Stimulated activated naive CD8-positive, alpha-beta T cell treated with anti-CD3 and anti-CD28 coated beads, Interleukin-15, amount 100 ng/mL, for 72 hours (primary cell): ENCODE measurements at places on chromosomes 1 and 21.
A peak's percentile ranks its signal among the peaks of the same experiment; 100 is the strongest.

DNA sequence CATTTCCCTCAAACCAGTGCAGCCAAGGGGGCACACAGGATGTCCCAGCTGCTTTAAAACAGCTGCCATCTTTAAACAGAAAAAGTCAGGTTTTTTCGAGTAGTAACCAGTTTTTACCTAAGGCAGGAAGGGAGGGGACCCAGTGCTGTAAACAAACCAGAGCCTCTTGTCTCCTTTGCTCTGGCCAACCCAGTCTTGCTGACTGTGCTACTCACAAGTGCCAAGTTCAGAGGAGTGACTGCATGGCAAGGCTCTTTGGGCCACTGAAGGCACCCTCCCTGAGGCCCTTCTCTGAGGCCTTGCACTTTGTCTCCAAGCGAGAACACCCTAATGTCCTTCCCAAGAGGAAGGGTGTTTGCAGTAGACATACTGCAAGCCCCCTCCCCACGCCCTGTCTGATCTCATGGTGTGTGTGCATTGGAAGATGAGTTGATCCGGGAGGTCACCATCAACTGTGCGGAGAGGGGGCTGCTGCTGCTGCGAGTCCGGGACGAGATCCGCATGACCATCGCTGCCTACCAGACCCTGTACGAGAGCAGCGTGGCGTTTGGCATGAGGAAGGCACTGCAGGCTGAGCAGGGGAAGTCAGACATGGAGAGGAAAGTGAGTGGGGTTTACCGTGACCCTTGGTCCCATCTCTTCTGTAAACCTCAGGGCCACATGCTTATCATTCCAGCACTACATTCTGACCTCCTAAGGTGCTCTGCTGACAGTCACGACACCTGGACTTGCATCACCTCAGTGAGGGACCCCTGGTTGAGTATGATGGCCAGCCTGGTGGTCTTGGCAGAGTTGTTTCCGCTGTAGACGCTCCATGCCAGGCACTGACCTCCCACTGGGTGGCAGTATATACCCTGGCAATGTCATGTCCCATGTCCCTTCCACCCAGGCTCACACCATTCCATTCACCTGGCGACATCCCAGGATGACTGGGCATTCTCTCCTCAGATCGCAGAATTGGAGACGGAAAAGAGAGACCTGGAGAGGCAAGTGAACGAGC, 4.7 kb downstream of the DNALI1 start:
- peak; percentile 43 for DNase-seq

GRCh38 chr1:187689129-187689528, 860.4 kb downstream of the PLA2G4A start:
- DNase-seq, result no peak

GRCh38 chr1:9909234-9910046, 629 bp downstream of the CTNNBIP1 start:
- peak; percentile 70 for DNase-seq

DNA sequence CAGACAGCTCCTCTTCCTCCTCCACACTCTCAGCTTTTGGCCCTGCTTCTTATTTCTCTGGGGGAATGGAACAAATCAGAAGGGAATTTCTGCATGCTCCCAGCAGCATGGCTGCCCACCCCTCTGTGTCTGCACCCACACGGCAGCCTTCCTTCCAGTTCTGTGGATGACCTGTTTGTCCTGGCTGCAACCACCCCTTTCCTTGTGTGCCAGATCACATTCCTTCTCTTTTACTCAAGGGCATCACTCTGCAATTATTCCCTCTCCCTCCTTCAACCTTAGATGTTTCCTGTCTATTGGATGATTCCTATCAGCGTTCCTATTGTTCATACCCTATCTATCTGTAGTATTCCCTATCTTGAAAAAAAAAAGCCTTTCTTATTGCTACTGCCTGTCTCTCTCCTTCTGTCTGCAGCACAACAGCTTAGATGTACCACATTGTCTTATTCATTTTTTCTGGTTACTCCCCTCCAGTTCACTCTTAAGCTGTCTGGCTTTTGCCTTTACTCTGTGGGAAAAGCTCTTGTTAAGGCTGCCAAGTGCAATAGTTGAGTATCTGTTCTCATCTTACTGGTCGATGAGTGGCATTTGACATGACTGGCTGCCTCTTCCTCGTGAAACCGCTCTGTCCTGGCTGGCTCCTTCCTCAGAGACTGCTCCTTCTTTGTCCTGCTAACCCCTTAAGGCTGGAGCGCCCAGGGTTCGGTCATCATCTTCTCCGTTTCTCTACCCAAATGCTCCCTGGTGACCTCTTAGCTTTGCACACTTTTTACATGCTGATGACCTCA, 351.1 kb downstream of the CAMTA1 start:
- no peak for DNase-seq

GRCh38 chr1:111743679-111744101, 4.5 kb upstream of the INKA2 start:
- DNase-seq, result no peak

- no peak for DNase-seq
These were observed 163.6 kb downstream of the CAMTA1 start for GRCh38 chr1:6948861-6949260.

DNA sequence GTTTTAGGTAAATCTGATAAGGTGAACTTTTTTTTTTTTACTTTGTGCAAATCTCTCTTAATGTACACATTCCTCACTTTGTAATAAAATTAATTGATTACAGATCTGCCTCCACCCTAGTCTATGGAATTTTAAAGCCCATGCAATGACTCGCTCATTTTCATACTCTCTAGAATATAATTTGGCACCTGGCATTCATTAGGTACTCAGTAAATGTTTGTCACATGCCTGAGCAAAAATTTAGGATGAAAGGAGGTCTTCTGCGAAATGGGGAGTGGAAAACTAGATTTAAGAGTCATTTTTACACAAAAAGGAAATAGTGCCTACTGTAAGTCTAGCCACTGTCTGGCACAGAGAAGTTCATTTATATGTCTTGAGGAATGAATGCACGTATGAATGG, 350.1 kb downstream of the DPYD start:
- DNase-seq, result no peak

DNA sequence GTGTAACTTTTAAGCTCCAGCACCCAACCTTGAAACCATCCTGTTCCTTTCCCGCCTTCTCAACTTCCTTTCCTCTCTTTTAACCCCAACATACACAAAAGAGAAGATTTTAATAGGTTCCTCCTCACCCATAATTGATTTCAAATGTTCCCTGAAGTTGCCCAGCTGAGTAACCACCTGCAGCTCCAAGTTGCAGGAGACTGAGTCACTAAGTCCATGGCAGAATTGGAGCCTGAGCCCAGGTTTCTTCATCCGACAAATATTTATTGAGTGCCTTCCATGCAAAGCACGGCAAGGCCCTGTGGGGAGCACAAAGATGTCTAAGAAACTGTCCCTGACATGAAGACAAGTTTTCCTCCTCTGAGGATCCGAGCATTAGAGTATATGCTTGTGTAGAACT, 97.7 kb downstream of the PAPPA2 start:
- no peak for DNase-seq

GRCh38 chr1:10754568-10755329, 41.7 kb downstream of the CASZ1 start:
- DNase-seq, result no peak

GRCh38 chr1:93865253-93865652, 13.8 kb downstream of the DNTTIP2 start:
- DNase-seq, result no peak

GRCh38 chr1:43991476-43992231, at the start of gene CCDC24:
Gene CCDC24, plus strand, starts transcription at chr1:43991599. Its CDS starts 280 bp downstream, at chr1:43991879.
- DNase-seq, result peak; percentile 66

DNA sequence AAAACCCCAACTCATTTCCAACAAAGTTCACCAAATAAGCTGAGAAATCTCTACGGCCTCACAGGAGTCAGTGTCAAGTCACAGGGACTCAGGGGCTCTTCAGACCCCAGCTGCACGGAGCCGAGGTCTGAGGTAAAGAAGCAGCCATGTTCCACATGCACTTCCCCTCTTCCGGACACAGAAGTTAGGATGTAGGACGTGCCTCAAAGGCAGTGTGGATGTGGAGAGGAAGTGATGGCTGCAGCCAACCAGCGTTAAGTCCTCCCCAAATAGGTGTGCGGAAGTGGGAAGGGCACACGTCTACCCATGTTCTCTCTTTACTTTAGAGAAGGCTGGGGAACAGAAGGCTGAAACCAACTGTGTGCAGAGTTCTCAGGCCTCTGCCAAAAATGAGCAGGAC, 14.6 kb upstream of the NCF2 start:
- no peak for DNase-seq
